ENCODE measurements at places on chromosomes 7 and 10.
A peak's percentile ranks its signal among the peaks of the same experiment; 100 is the strongest.

DNA sequence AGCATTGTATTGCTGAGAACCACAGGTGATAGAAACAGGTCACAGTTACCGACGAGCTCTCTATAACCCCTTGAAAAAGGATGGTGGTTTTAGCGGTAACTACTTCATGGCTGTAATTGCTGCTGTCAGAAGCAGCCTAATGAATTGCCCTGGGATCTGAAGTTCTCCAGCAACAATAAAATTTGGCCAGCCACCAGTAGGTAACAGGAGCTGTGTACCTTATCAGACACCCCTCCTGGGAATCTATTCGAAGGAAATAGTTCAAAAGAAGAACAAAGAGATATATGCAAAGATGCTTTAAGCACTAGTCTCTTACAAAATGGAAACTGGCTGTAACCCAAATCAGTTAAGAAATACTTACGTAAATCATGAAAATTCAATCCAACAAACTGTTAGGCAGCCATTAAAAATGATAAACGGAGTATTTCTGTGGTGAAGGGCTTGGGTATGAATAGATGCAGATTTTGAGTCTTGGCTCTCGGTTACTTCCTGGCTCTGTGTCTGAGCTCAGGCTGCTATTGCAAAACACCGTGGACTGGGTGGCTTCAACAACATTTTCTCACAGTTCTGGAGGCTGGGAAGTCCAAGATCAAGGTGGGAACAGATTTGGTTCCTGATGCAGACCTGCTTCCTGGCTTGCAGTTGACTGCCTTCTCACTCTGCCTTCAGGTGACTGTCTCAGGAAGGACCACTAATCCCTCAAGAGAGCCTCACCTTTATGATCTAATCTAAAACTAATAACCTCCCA, 1.6 kb downstream of the MSRB2 start:
- peak; percentile 43 for DNase-seq

- no peak for DNase-seq
Measured at GRCh38 chr7:99984593-99984992, 8.8 kb upstream of the AZGP1 start.

GRCh38 chr10:68132391-68132790, 23.1 kb downstream of the MYPN start:
- peak; percentile 10 for DNase-seq

DNA sequence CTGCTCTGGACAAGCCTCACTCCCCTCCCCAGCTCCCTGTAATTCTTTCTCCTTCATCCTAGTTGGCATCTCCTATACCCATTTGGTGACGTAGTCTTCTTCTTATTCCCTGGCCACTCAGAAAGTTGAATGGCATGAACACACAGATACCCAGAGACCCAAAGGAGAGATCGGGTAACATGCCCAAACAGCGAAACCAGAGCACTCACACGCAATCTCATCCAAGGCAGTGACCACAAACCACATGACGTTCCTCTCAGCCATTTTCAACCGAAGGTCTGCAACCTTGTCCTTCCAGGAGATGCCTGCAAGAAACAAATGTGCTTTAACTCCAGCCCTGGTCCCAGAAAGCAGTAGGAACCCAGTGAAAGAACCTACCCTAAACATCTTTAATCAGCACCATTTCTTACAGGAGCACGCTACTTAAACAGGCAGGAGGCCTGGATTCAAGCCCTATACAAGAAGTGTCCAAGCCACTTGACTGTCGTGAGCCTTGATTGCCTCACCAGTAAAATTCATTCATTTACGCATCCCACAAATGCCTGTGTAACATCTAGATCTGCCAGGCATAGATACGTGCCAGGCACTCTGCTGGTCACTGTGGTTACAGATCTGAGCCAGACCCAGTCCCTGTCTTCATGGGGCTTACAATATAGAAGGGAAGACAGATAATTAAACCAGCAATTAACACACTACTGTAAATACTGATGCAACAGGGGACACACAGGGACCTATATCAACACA, 37.1 kb downstream of the XPNPEP1 start:
- DNase-seq, result no peak

- no peak for DNase-seq
Measured at GRCh38 chr10:11026773-11027172, 9.1 kb downstream of the CELF2 start.

DNA sequence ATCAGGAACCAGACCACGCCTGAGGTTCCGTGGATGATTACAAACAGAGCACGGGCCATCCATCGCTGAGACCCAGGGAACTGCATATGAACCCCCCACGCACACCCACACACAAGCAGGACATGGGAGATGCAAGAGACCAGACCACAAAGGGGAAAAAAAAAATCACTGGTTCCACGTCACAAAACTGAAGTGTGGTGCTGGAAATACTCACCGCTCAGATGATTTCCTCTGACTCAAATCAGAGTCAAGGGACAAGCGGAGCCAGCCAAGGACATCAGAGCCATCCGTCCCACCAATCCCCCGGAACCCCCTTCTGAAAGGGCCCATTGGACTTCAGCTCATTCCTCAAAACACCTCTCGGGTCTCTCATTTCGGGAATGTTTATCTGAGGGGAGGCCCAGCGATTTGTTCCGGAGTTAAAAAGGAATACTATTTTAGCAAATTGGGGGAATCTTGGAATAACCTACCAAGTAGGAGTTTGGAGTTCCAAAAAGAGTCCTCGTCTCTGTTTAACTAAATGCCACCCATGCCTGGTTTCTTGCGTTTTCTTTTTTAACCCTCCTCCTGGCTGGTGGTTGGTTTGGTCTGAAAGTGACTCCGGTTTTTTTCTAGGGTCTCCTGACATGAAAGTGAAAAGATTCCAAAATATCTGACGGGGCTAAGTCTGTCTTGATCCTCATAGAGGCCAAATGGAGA, 15.0 kb downstream of the SNX8 start:
- DNase-seq, result no peak

GRCh38 chr7:29381206-29382094, 182.2 kb upstream of the PRR15 start:
- no peak for DNase-seq

- DNase-seq, result no peak
Measured at GRCh38 chr7:102291056-102291915, 4.6 kb downstream of the SH2B2 start.

GRCh38 chr10:51117794-51118193, 43.5 kb downstream of the PRKG1 start:
- no peak for DNase-seq

GRCh38 chr10:96491303-96491702, 22.4 kb downstream of the TLL2 start:
- peak; percentile 43 for DNase-seq

- no peak for DNase-seq
Measured at GRCh38 chr10:101155896-101156295, 24.8 kb downstream of the TLX1 start.

Measured in SK-N-SH (cell line).